ENCODE measurements at places on chromosomes 16 and 17.

GRCh38 chr16:81071805-81072204 is 5.2 kb downstream of the C16orf46 start:
- DNase-seq: no peak

- DNase-seq: no peak
These were observed 243.9 kb downstream of the CA10 start for GRCh38 chr17:51914577-51914976.

GRCh38 chr16:30896261-30896888 is at the start of gene CTF1:
Gene CTF1 (plus strand): TSS chr16:30896614. CDS start chr16:30896644, 30 bp downstream.
- no peak for DNase-seq

GRCh38 chr16:86050591-86051367 is 151.8 kb downstream of the IRF8 start:
- no peak for DNase-seq

DNA sequence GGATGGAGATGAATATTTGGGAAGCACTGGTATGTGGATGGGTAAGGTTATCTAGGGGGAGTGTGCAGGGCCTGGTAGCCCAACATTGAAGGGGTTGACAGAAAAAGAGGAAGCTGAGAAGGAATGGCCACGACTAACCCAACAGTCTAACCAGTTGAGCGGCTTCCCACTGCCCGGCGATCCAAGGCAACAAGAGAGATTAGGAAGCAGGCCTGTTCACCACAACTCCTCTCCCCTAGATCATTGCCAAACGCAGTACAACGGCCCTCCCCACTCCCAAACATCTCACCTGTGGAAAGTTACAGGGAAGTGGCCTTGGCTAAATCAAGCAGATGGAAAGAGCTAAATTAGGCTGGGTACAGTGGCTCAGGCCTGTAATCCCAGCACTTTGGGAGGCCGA is 11.2 kb upstream of the RANGRF start:
- no peak for DNase-seq

GRCh38 chr16:71777329-71777728 is 31.3 kb downstream of the AP1G1 start:
- DNase-seq: no peak

GRCh38 chr17:53142890-53143289 is 679.8 kb upstream of the KIF2B start:
- no peak for DNase-seq

GRCh38 chr16:54519161-54519695 is 232.6 kb upstream of the IRX3 start:
- DNase-seq: no peak

DNA sequence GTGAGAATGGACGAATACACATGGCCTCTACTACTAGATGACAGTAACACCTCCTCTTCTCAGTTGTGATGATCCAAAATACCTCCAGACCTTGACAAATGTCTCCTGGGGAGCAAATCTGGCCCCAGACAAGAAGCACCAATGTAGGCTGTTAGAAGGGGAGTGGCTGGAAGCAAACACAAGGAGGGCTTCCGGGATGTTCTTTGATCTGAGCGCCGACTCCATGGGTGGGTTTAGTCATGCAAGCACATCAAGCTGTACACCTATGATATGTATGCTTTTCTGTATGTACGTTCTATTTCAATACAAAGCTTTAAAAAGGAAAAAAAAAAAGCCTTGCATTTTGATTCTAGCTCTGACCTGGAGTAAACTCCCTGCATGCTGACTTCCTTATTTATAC is 61.4 kb downstream of the ARHGAP17 start:
- no peak for DNase-seq

DNA sequence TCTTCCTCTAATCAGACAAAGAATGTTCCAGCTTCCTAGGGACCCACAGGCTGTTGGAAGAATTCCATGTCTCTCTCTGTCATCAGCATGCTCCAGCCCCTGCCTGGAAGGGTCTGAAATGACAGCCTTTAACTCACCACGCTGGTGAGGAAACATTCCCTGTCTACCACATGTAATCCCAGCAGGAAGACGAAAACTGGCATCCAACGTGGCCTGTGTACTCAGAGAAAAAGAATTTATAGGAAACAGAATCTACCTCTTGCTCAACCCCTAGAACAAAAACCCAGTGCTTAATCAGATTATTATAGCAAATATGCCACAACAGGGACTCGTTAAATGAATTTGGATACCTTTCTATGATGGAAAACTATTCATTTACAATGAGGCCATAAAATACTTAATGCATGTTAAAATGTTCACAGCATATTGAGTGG is 147.3 kb upstream of the FOXF1 start:
- DNase-seq: no peak

GRCh38 chr17:45355087-45355486 is 38.3 kb upstream of the MAP3K14 start:
- no peak for DNase-seq

DNA sequence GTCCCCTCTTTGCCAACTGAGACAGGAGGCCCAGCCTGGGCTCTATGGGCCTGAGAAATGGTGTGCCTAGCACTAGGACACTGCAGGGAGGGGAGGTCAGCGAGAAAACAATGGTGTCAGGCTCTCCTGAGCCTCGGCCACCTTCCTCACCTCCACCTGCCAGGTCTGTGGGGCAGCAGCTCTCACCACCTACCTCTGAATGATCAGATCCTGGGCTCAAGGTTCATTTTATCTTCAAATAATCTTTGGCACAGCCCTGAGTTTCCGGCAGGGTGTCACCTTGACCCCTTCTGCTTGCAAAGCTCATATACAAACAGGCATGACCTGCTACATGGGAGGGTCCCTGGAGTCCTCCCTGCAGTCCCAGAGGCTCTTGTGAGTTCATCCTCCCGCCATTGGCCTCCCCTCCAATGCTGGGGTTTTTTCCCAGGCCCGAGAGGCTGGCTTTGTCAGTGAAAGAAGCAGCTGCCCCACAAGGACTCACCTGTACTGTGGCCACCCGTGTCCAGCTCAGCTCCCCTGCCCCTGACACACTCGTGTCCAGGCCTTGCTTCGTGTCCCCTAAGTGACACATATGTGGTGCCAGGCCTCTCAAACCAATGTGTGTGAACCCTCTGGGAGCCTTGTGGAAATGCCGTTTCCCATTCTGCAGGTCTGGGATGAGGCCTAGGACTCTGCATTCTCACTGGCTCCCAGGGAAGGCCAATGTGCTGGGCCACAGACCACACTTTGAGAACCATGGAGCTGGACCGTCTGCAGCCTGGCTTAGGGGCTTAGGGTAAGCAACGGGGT is 176.8 kb upstream of the CIBAR2 start:
- no peak for DNase-seq

GRCh38 chr17:43369986-43370385 is 28.8 kb upstream of the ARL4D start:
- DNase-seq: no peak

DNA sequence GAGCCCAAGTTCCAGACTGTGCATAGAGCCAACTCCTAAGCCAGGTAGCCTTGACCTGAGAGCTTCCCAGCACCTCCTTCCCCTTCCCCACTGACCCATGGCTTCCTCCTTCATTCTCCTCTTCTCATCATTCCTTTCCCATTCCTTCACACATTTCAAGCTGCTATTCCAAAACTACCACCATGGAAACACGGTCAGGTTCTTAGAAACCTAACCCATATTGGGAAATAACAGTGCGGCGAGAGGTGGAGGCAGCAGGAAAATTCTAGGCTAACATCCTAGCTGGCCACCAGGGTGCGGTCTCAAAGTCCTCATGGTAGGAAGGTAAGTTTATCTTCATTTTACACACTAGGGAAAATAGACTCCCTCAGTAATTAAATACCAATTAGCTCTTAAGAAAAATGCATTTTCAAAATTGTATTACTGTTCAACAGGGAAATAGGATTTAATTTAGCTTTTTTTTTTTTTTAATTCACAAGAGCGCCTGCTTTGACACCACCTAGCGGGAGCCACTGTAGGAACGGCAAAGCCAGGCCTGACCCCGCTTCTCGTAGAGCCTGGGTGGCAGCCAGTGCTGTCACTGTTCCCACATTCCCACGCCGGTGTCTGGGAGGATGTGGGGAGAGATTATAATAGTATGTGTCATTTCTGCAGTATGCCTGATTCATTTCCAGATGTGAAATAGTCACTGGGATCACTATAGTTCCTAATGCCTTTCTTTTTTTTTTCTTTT is 14.0 kb upstream of the SPHK1 start:
- no peak for DNase-seq
